ENCODE measurements at places on chromosomes 5 and 9.

DNA sequence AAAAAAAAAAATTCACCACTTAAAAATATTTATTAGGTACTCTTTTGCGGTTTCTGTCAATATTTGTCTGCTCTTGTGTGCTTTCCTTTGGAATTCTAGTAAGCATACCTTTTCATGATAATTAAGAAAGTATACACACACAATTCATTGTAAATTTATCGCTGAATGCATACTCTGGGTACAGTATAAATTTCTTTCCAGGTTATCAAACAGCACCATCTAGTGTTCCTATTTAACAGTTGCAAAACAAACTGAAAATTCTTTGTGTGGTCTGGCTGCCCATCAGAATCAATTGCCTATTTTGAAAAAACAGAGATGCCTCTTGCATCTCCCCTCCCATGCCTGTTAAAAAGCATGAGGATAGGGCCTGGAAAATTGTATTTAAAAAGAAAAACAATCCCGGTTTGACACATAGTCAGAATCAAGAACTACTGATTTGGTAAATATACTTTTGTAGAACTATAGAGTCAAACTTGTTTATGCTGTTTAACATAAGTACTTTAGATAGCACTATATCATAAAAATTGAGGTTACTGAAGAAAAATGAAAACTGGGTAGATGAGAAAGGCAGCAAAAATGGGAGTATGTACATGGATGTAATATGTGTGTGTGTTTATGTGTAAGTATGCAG lies 16.2 kb downstream of the PGGT1B start:
- DNase-seq, result no peak

DNA sequence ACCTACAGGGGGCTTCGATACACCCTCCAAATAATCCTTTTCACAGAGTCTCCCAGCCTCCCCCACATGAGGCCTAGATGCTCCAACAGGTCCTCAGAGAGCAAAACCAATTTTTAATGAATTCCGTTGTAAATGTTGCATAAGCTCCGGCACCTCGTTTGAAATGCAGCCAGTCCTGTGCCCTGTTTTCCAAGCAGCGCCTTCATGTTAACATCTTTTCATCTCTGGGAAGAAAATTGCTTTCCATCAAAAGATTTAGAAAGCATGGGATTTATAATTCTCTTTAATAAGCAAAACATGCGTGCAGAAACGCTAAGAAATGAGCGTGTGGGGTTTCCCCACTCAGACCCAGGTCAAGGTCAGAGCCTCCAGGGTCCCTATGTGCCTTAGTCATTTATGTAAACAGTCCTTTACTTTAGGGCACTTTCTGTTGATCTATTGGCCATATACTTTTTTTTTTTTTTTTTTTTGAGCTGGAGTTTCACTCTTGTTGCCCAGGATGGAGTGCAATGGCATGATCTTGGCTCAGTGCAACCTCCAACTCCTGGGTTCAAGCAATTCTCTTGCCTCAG lies 177.5 kb upstream of the S1PR3 start:
- no peak for DNase-seq

DNA sequence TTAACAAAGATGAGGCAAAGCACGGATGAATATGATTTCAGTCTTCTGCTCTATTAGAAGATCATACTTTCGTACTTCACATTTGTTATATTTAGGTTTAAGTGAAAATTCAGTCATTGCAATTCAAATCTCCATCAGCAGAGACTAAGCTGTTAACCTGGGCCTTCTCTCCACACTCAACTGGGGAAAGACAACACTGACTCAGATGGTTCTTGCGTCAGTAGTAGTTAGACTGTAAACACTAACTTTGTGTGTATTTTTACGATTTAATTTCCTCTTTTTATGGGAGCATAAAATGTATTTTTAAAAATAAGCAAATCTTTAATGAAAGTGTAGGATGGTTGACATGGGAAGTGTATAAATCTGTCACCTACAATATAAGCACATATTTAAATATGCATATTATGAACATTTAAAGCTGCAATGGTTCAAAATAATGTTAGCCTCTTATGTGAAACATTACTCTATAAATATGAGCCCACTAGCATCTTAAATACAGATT lies 42.7 kb upstream of the ZNF608 start:
- DNase-seq, result peak; percentile 3

DNA sequence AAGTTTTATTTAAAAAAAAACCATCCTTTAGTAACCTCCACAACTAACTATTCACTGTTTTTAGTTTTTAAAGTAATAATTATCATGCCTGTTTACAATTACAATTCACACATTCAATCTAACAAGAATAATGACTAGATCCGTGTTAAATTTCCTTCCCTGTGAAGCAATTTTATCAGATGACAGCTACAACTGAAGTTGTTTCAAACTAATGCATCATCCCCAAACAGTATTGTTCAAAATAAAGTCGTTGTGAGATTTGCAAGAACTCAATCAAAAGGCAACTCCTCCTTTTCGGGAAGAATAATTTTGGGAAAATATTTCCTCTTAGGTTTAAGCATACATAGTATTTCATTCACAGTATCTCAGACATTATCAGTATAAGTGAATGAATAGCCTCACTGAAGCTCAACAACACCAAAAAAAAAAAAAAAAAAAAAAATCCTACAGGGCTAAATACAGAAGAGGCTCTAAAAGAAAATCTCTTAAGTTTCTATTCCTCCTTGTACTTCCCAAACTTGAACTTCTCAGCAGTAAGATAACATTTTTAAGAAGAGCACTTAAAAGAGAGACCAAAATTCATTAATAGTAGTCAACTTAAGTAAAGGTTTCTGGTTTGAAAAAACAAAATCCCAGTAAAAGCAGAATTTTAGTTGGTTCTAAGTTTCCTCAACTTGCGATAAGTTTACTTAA lies 9.4 kb downstream of the C9orf72 start:
- no peak for DNase-seq

- DNase-seq, result no peak
Measured at GRCh38 chr5:82772281-82772680, 304.9 kb downstream of the TMEM167A start.

DNA sequence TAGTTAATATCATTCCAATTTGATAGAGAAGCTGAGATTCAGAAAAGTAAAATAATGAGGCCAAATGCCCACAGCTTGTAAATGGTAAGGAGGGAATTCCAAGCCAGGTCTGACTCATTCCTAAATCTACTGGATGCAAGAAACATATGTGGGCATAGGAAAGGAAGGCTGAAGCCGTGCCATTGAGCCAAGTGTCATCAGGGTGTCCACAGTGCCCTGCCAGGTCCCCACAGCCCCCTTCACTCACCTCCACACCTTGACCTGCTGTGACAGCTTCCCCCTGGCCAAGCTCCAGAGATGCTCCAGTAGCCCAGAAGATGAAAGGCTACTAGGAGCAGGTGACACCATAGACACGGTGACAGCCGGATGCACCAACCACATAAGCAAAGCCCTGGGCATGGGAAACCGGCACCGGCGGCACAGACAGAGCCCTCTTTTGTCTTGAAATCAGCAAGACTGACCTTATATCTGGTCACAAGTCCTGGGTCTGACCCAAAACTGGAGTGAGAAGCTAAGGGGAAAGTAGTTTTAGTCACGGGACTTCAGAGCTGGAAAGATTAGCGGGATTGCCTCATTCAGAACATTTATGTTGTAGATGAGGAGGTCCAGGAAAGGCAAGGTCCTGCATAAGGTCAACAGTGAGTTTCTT lies 20.1 kb upstream of the FAT2 start:
- no peak for DNase-seq

DNA sequence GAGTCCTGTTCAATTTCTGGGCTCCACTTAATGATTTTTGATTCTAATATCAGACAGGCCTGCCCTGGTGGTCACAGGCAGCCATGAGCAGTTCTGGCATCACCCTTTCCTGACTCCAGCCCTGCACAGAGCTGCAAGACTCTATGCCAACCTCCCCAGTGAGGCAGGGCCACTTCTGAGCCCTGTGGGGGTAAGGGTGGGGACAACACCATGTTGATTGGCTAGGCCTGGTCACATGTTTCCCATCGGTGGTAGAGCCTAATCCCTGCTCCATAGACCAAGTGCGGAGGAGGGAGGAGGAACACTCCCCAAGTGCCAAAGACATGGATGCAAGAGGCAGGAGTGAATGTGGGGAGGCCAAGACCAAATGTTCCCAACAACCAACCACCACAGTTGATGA lies 134.6 kb downstream of the PHF2 start:
- no peak for DNase-seq

DNA sequence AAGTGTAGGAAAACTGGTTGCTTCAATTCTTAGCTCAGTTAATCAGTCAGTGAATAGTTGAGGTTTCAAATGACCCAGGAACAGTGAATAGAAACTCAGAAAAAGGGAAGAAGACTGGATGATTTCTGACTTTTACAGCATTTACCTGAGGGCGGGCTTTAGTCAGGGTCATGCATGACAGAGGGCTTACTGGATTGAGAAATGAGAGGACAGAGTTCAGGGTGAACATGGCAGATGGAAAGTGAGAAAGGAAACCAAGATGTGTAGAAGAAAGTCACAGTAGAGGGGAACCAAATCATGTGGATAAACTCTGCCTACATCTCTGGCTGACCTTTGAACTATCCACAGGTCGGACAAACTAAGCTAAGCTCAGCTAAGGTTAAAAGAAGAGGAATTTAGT lies 596.0 kb downstream of the SEMA5A start:
- DNase-seq, result no peak

DNA sequence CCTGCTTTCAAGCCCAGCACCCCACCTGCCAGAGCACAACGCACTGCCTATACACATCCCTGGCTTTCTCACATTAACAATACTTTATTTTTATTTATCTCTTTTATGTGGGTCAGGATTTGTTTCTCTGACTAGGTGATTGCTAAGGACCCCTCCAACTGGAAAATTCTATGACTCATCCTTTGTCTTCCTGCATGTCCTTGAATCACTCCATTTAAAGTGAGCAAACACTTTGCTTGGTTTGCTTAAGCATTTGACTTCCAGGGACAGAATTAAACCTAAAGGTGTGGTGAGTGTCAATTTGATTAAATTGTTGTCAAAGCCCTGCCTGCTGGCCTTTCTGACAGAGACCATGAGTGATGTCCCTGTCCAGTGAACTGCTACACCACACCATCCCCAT lies 536.5 kb upstream of the BRINP1 start:
- DNase-seq, result no peak

DNA sequence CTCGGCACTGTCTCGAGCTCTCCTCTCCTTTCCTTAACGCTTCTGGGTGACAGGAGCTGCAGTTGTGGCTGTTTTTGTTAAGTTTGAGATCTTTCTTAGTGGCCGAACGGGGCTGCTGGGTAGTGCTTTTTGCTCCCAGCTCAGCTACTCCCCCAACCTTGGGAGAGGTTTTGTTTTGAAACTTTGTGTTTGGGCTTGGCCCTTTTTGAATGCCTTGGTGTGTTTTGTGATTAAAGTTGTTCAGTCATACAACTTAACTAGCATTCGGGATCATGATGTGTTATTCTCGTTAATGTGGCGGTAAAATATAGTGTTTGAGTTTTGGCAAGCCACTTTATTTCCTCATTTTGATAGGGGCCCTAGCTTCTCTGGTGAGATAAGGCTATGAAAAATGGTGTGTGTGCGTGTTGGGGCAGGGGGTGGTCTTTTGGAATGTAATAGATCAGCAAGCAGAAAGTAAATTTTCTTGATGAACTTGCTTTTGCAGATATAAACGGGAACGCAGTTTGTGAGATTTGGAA lies 1.1 kb downstream of the KDM3B start:
- no peak for DNase-seq

- DNase-seq, result no peak
Measured at GRCh38 chr9:4654538-4654937, 7.6 kb upstream of the PLPP6 start.
